ENCODE measurements at places on chromosomes 16 and 17.

DNA sequence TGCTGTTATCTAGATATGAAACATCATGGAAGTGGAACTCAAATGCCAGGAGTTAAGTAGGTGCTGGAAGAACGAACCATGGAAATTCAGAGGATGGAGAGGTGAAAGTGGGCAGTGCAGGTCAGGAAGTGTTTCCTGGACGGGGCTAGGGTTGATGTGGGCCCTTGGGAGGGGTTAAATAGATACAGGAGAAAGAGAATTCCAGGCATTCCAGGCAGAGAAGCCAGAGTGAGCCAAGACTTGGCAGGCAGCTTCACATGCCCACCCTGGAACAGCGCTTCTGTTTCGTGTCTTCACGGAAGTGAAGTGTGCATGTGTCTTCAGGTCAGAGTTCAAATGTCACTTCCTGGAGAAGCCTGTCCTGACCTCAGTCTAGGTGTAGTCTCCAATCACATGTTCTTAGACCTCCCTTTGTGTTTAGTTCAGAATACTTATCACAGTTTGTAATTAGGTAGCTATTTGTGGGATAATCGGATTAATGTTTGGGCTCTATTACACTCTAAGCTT is 41.3 kb downstream of the GP2 start:
- no peak for DNase-seq

GRCh38 chr16:68374246-68374805 is 63.5 kb downstream of the PRMT7 start:
- no peak for DNase-seq

DNA sequence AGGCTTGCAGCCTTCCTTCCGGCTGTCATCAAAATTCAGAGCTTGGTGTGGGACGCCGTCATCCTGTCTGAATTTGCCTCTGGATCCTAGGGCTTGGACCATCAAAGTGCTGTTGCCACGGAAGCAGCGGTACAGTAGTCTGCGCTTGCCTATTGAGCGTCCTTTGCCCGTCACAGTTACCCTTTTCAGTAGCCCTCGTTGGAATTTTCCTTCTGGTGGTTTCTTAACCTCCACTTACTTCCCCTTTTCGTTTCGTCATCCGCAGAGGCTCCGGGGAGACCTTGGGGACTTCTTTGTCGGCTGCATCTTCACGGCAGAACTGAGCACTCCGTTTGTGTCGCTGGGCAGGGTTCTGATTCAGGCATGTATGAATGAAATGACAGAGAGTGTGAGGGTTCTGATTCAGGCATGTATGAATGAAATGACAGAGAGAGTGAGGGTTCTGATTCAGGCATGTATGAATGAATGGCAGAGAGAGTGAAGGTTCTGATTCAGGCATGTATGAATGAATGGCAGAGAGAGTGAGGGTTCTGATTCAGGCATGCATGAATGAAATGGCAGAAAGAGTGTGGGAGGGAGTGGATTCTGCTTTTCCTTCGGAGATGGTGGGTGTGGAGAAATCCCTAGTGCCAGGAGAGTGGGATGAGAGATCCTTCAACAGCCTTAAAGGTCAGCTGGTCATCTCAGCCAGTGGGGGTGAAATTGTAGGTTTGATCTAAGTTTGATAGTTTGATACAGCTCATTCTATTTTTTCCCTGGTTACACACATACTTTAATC is 8.0 kb downstream of the TLCD3A start:
- DNase-seq = no peak

GRCh38 chr16:70589998-70590471 is 56.3 kb upstream of the IL34 start:
- no peak for DNase-seq

DNA sequence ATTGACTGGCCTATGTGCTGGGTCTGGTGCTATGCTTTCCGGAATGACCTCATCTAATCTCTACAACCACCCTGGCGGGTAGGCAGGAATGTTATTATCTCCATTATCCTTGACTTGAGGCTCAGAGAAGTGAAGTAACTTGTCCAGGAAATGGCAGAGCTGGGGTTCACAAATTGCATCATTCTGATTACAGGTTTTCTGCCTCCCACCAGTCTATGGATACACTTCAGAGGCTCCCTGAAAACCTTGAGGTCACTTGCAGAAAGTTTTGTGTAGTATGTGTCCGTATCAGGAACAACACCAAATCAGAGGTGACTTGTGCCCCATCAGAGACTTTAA is 19.1 kb downstream of the NOD2 start:
- no peak for DNase-seq

DNA sequence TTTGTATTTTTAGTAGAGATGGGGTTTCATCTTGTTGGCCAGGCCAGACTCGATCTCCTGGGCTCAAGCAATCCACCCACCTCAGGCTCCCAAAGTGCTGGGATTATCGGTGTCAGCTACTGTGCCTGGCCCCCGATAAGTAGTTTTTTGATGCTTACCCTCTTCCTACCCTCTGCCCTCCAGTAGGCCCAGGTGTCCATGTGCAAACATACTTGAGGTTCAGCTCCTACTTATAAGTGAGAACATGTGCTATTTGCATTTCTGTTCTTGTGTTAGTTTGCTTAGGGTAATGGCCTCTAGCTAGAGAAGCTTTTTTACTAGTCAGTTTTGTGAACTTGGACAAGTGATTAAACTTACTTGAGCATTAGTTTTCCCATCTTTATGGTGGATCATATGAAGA is 136.8 kb downstream of the HS3ST4 start:
- DNase-seq = no peak

All from T-helper 1 cell (primary cell).